ENCODE measurements at places on chromosomes 4 and X.

DNA sequence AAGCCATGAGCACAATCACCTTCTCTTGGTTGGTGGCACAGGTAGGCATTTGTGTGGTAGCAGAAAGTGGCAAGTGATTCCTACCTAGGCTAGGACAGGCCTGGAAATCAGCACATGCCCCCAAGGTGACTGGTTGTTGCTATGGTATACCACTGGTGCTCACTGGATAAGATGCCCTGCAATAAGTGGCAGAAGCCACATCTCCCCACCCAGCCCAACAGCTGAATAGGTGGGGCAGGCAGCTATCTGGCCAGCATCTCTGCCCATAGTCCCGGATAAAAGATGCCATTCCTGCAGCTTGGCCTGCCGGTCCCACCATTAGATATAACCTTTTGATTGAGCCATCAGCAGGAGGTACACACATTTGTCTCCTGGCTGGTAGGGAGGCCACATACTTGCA, 21.1 kb downstream of the AMER1 start:
- DNase-seq: no peak

DNA sequence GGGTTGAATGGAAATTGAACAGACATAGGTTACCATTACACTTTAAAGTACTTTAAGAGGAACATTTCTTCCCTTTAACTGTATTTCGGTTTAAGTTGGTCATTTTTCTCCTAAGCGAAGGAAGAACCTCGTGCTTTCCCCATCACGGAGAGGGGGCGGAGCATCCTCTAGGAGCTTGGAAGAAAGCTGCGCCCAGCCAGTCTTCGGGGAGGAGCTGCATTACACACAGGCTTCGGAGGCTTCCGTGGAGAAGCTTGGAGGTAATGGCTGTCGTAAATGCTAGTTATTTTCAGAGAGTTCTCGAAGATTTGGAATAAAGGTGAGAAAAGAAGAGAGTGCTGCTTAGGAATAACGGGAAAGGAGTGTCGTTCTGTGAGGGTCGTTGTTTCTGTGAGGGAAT, at the start of gene PWWP3B:
PWWP3B (plus strand) TSS at position 199 of the 400 bp plus-strand sequence. CDS start 37,128 bp downstream, outside the sequence.
- peak; percentile 45 for DNase-seq

DNA sequence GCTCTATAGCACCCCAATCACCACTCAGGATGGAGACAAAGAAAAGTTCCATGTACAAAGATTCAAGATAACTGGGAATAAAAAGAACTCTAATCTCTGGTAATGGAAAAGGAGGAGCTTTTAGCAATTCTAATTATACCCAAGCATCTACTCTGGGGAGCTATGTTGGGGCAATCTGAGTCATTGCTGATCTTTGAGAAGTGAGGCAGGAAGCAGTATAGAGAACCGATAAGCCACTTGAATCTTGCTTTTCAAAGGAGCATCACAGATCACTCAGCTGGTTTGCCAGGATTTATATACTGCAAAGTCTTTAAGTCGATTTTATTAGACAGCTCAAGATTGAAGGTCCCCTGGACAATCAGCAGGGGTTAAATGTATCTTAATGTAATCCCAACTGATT, 220.0 kb downstream of the ENOX2 start:
- DNase-seq: no peak

- no peak for DNase-seq
These were observed 28.8 kb upstream of the JADE1 start for GRCh38 chr4:128780688-128781087.

GRCh38 chrX:37854148-37854547, 6.8 kb upstream of the DYNLT3 start:
- DNase-seq: no peak

DNA sequence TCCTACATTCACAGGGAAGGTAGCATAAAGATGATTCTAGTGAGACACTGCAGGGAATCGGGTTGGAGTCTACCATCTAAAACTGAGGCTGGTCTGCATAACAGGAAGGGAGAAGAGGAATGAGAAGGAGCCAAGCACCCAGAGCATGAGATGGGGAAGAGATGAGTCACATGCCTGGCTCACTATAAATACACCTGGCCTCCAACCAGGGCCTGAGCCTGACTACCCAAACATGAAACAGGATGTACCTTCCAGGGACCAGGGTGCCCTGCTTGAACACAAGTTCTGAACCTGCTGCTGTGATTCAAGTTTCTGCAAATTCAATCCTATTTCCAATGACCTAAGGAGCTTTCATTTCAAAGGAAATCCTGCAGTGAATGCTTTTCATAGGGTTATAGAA, 24.9 kb downstream of the CD99L2 start:
- DNase-seq: no peak

DNA sequence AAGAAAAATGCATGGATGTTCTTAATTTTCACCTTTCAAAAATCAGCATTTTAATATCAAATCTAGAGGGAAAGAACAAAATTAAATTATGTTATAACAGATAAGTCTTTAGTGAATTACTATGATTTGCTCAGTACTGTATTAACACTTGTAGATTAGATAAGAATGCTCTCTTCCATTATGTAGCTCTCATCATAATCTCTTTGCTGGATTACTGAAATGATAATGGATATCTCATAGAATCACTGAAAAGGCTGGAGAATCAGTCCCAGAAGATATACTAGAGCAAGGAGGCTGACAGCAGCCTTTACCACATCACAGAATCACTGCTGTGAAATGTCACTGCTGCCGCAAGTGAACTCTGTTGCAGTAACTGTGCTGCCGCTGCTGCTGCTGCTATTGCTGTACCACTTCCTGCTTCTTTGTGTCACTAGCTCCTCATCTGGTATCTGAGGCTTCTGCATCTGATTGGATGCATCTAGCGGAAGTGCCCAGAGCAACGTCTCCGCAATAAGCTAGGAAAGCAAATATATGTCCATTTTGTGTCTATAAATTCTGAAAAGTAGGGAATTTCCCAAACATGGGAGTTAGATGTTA, 738.2 kb downstream of the ADGRL3 start:
- DNase-seq: no peak

DNA sequence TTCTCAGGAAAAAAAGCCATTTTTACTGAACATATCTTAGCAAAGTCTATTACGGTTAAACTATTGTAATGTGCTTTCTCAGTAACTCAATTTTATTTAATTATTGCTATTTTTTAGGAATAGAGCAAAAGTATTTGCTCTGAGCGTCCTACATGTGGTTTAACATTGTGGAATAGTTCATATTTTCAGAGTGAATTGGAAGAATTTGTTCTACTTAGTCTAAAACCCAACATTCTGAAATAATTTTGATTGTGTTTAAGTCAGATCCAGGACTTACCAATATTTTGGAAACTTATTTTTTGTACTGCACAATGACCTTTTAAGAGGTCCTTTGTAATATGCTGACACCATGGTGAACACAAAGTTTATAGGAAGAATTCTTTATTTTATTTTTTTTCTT, 27.2 kb downstream of the CXCL1 start:
- DNase-seq: no peak

DNA sequence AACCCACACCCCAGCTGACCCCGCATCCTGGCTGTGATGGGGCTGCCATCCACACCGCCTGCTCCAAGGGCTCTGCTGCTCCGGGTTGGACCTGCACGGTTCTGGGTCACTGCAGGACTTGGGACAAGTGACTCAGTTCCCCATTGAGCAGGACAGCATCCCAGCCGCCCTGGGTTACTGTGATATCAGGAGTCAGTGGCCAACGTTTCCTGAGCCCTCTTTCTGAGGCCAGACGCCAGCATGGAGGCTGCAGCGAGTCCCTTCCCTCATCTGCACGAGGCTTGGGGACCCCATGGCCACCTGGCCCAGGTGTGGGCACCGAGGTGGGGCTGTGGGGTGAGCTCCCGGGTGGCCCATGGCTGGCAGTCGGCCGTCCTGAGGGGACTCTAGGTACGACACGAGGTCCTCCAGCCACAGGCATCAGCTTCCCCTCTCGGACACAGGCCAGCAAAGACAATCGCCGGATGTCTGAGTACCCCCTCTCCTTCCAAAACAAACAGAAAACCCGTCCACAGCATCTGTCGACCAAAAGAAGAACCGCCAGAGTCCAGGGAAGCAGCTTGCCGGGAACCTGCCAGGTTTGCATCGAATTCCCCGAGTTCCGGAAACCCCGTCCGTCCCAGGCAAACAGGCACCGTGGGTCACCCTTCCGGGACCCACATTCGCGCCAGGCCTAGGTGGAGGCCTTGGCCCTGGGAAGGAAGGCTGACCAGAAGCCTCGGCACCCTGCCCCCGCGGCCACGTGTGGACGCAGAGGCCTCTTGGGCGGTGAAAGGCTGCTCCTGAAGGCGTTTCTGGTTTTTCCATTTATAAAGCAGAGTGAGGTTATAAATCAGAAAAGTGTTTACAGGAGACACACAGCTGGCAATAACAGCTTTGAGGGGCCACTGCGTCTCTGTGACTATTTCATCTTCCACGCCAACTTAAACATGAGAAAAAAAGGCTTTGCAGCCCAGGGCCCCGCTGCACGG, 136.0 kb downstream of the FAM53A start:
- DNase-seq: peak; percentile 71

DNA sequence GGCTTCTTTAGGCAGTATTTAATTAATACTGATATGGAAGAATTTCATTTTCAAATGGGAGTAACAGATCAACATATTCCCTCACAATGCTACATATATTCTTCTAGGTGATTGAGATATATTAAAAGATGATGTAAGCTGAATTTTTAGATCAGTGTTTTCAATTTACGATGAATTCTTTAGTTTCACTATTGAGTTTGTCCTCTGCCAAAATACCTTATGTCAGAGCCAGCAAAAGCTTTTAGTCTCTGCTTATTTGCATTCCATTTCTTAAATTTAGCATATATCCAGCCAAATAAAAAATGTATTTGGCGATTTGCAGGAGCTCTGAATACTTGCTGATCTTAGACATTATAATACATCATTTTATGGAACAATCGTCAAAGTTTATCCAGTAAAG, 144.3 kb downstream of the MOSPD2 start:
- DNase-seq: no peak

DNA sequence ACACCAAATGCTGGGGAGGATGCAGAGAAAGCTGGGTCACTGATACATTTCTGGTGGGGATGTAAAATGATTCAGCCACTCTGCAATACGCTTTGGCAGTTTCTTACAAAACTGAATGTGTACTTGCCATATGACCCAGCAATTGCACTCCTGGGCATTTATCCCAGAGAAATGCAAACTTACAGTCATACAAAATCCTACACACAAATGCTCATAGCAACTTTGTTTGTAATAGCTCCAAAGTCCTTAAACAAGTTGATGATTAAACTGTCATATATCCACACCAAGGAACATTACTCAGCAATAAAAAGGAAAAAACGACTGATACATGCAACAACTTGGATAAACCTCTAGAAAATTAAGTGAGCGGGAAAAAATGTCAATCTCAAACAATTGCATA, 12.3 kb downstream of the MID1 start:
- DNase-seq: no peak

GRCh38 chrX:95441836-95442235, 1242.8 kb upstream of the DIAPH2 start:
- no peak for DNase-seq

GRCh38 chrX:44871931-44872820, 812 bp upstream of the KDM6A start:
- DNase-seq: no peak

DNA sequence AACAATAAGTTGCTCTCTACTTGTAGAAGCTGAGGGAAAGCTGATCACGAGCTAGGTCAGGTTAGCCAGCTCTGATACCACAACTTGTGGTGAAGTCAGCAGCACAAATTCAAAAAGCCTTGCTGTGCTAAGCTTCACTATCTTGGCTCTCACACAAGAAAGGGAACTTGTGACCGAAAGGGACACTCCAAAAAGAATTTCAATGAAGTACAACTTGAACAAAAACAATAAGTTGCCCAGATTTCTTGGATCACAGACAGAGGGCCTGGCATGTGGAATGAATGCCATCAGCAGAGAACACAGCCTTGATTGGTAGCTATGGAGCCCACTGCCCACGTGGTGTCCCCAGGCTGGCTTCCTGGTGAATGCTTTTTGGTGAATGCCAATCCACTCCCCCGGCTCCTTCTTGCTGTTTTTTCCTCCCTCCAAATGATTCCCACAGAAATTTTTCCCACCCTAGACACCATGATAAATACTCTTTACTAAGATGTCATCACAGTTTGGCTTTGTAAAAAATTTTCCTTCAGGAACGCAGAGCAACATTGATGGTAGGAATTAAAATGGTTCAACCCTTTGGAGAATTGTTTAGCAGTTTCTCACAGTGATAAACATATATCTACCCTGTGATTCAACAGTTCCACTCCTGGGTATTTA, 82.6 kb downstream of the ANXA3 start:
- peak; percentile 54 for DNase-seq

DNA sequence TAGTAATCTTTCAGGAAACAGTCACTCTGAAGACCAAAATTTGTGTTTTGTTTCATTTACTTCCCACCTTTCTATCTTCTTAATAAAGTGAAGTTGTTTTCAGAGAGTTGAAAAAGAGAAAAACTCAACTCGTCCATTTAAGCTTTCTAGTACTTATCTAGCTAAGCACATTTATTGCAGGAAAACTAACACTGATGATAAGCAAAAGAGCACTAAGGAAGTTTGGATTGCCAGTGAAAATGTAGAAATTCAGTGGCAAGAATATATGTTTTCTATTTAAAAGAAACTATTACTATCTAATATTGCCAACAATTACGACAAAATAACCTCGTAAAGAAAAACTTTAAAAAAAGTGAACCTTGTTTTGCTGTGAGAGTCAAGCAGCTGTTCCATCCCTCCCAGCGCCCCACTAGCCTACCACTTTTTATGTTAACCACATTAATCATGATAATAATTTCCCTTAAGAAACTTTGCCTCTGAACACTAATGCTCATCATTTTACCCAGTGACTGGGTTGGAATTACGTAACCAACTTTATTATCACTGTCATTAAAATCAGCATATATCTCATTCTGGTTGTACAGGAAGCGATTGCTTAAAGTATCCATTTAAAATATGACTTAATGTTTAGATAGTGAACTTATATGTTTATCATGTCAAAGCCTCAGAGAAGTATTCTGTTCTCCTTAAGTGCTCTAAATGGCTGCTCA, 24.8 kb downstream of the SPRY1 start:
- no peak for DNase-seq

- no peak for DNase-seq
These were observed 46.6 kb downstream of the SHROOM2 start for GRCh38 chrX:9832811-9833210.

DNA sequence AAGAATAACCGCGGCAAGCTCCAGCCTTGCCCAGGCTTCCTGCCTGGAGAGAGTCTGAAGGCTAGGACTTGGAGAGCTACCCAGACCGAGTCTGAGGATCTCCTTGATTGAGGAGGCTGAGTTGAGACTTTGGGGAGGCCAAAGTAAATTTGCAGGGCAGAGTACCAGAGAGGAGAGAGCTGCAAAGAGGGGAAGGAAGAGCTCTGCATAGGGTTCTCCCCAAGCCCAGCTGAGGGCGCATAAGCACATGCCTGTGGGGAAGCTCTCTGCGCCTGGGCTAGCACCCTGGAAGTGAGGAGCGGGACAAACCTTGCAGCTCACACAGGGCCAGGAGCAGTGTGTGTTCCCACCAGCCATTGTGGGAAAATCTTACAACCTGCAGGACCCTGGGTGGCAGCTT, 56.1 kb downstream of the FAM193A start:
- DNase-seq: no peak

GRCh38 chr4:3070709-3071500, 3.4 kb downstream of the HTT-AS start:
- DNase-seq: no peak

Data from Right ventricle myocardium superior (tissue), 1 donor.